Mesenteric fat pad (tissue), 1 donor: ENCODE measurements at places on chromosomes 5 and 9.

DNA sequence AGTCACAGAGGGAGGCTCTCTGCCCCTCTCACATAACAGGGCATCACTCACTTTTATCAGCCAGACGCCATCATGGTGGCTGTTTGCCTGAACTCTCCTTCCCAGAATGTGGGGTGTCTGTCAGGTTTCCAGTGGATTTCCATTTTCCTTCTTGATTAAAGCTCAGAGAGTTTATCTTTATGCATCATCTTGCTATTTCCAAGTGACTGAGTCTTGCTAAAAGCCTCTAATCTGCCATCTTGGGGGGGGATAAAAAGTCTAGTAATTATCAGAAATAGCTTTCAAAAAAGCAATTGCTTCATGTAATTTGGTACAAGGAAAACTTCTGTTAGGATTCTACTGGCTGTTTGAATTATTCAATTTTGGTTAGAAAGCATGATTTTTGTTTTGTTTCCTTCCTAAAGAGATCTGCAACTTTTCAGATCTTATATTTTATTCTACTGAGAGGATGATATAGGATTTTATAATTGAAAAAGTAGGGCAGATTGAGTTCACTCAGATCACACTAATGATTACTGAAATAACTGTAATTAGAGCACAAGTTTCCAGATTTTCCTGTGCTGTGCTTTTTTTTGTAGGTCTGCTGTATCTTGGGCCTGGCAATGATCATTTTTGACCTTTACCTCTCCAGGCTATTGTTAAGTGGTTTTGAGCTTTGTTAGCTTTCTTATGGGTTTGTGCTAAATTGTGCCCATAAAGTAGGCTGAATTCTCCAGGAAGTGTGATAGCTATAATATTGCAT, 661.5 kb downstream of the TLE4 start:
- no peak for DNase-seq

DNA sequence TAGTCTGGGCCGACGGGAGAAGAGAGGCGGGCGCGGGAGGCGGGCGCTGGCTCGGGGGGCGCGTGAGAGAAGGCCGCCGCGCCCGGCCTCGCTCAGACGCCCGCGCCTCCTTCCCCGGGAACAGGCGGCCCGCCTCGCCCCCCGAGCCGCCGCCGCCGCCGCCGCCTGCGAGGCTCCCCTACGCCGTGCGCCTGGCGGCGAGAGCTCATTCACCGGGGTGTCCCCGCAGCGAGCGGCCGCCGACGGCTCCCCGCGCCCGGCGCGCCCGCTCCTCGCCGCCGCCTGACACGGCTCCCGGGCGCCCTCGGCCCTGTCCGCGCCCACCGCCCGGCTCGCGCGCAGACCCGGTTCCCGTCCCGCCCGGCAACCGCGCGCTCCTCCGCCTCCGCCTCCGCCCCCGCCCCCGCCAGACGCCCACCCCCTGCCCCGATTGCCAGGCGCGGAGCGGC, at the start of gene GNAQ:
Gene GNAQ, minus strand, starts transcription at position 368 of the 449 bp plus-strand sequence. CDS start 576 bp downstream, outside the sequence.
- DNase-seq: no peak

DNA sequence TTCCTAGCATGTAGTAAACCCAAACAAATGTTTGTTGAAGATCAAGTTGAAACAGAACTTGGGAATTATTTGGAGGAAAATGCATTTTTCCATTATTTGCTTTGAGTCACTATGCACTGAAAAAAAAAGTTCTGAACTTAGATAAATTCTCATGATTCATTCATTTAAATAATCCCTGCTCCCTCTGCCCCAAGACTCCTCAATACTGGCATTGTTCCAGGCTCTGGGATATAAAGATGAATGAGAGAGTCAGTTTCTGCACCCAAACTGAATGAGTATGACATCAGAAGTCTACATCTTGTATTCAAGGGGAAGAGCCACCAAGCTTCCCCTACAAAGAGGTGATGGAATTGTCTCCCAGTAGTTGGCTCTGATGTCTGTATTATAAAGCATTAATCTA, 123.9 kb downstream of the SEC61B start:
- DNase-seq: no peak

GRCh38 chr5:59423021-59423420, 470.5 kb downstream of the PDE4D start:
- no peak for DNase-seq

- DNase-seq: no peak
Measured at GRCh38 chr5:67170767-67171166, 25.8 kb downstream of the CD180 start.

DNA sequence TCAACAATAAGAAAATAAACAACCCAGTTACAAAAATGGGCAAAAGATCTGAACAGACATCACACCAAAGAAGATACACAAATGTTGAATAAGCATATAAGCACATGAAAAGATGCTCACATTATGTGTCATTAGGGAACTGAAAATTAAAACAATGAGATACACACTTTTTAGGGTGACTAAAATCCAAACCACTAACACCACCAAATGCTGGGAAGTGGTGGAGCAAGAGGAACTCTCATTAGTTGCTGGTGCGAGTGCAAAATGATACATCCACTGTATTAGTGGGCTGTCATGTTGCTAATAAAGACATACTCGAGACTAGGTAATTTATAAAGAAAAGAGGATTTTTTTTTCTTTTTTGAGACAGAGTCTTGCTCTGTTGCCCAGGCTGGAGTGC, 329.1 kb downstream of the TMEM38B start:
- DNase-seq: no peak

GRCh38 chr9:117494401-117495090, 79.7 kb upstream of the ASTN2 start:
- no peak for DNase-seq

GRCh38 chr5:111641533-111642233, 115.3 kb downstream of the NREP start:
- DNase-seq: no peak

DNA sequence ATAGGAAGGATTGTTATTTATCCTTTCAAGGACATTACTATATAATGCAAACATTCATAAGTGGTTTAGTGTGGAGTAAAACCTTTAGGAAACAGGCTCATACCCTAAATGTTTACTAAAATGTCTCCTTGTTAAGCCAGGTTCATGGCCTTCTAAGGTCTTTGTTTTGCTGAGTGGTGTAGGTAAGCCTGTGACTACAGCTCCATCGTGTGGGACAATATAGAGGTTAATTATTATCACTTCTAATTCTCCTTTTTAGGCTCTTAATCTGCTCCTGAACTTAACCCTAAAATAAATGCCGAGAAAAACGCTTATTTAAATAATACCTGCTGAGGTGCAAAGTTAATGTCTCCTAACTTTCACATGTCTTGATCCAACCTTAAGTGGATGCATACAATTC, 43.8 kb downstream of the SPINK5 start:
- no peak for DNase-seq

GRCh38 chr5:88108490-88109279, 160.0 kb downstream of the TMEM161B start:
- DNase-seq: no peak

- no peak for DNase-seq
Measured at GRCh38 chr5:57157131-57157530, 16.7 kb upstream of the GPBP1 start.

DNA sequence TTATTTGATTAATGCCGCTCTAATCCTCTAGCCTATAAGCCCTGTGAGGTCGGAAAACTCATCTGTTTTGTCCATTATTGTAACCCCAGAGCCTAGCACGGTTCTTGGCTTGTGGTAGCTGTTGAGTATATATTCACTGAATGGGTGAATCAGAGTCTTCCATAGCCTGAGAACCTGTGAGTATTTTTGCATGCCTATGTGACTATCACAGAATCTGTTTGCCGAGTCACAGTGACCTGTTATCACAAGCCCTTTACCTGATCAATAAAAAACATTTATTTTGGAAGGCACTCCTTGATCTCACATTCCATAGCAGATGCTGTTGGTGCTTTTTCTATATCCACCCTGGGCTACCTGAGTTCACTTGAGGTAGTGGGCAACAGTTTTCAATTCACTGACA, 125.0 kb upstream of the STC2 start:
- DNase-seq: no peak

GRCh38 chr5:78889369-78890140, 95.6 kb downstream of the ARSB start:
- DNase-seq: no peak

DNA sequence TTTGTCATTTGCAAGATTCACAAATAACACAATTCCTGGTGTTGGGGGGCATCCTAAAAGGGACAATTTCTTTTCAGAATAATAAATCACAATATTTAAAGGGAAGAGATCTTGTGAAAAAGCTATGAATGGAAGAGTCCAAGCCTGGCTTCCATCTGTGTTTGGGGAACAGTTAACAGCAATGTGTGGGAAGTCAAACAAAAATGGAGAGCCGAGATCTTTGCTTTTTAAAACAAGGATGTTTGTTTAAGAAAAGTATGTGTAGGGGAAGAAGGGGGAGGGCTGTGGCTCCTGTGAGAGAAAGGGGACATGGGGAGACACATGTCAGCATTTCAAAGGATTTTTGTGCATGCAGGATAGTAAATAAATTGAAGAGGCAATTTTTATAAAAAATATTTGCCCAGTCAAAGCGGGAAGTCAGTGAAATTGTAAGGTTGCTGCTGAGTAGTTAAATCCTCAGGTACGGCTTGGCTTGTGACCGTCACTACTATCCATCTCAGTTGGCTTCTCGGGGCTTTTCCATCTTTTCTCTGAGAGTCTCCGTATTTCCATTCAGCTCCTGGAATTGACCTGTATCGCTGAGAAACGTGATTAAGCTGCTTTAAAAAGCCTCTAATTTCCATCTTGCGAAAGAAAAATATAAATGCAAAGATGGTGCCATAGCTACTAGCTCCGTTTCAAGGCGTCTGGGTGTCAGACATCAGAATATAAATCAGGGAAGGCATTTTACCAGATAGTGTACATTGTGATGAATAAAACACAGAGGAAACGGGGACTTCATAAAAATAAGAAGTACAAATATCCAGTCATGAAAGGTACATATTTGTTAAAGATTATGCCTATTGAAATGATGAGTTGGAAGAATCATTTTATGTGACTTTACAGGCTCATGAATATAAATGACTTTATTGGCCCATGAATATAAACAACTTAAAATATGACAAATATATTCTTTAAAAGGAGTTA, 52.9 kb upstream of the VCAN start:
- DNase-seq: no peak

DNA sequence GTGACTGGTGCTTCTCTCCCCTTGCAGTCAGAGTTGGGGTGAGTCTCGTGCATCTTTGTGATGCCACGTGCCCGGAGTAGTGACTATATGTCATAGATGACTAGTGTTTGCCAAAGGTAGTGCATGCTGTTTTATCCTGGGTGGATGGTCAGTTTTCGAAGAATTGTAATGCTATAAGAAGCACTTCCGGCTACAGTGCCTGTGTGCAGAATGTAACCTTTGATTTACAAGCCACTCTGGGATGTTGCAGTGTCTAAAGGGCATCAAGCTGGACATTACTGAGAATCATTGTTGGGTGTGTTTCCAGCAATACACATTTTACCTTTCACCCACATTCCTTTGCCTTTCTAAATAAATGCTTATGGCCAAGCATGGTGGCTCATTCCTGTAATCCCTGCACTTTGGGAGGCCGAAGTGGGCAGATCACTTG, 16.7 kb downstream of the MVB12B start:
- no peak for DNase-seq

- DNase-seq: no peak
Measured at GRCh38 chr5:53100606-53101005, 9.0 kb downstream of the MOCS2 start.

DNA sequence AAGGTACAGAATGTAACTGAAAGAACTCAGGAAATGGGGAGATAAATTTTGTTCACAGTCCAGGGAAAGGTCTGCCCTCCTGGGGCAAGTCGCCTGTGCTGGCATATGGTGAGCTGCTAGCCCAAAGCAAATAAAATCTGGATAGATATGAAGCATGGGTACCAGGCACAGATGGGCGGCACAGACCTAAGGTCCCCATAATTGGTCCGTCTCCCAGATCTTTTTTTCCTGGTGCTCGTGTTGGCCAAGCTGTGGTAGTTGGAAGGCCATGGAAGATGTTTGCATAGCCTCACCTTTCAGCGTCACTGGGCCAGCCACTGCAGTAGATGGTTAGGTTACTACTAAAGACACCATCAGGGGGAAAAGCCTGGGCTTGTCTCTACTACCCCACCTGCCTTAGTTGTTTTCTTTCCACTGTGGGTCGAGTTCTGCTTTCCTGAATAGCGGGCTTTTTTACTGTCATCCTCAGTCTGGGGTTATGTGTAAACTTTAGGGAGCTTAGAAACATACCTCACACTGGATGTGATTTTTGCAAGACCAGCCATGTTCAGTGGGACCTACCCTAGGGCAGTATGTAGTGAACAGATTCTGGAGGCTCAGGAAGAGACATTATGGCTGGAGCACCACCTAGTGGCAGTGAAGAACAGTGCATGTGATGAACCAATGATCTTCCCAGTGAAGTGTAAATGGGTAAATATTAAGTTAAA, 24.2 kb upstream of the GLRX start:
- DNase-seq: no peak

GRCh38 chr5:61229416-61229815, 67.1 kb upstream of the SMIM15 start:
- no peak for DNase-seq

- no peak for DNase-seq
Measured at GRCh38 chr5:147539053-147539452, 29.2 kb upstream of the DPYSL3 start.

DNA sequence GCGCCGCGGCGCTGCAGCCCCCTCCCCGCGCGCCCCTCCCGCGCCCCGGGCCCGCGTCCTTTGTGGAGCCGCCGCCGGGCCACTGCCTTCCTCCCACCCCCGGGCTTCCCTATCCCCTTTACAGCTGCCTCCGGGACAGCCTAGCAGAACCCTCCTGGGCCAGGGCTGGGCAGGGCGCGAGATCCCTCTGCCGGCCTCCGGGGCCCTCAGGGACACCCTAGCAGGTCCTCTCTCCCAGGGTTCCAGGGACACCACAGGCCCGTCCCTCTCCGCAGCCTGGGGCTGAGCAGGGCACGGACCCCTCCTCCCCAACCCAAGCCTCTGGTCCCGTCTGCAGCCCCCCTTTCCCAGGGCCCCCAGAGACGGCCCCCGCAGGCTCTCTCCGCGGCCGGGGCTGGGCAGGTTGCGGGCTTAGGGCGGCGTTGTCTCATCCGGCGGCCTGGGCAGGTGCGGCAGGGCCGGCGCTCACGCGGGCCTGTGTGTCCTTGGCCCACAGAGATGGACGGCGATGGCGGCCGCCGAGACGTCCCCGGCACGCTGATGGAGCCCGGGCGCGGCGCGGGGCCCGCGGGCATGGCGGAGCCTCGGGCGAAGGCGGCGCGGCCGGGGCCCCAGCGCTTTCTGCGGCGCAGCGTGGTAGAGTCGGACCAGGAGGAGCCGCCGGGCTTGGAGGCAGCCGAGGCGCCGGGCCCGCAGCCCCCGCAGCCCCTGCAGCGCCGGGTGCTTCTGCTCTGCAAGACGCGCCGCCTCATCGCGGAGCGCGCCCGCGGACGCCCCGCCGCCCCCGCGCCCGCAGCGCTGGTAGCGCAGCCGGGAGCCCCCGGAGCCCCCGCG, 710 bp downstream of the WNK2 start:
- no peak for DNase-seq

DNA sequence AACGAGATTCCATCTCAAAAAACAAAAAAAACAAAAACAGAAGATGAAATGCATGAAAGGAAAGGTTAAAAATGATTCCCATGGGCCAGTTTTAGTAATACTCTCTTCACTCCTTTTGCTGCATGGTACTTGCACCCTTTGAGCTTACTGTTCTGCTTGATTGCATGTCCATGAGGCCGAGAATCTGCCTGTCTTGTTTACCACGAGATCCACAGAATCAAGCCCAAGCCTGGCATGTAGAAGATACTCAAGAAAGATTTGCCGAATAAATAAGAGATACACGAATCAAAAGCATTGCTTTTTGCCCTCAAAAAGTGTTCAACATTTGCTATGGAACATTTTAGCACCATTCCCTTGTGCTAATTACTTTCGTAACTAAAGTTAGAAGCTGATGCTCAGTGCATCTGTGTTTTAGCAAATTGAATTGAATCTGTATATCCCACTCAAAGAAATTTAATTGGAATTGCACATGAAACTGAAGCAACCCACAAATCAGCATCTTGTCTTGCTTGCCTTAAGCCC, 1.1 kb downstream of the FAXDC2 start:
- DNase-seq: no peak
